ENCODE measurements at places on chromosomes 16 and 17.

DNA sequence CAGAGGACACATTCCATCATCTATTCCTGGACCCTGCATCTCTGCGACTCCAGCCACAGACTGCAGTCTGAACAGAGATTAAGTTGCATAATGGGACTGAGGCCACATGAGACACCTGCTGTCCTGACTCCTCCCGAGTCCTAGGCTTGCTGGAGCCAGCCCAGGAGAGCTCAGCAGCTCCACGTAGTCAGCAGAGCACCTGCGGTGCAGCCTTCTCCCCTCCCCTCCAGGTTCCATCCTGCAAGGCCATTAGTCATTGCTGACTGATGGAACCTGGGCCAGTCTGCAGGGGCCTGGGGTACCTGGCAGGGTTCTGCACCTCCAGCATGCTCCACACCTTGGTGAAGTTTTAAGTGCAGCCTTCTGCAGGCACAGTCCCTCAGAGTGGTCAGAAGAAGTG is 76.7 kb downstream of the PLD6 start:
- no peak overlapping the region for H3K4me3 ChIP-seq
- H3K27me3 ChIP-seq, result no peaks in the 10 kb centered on the region
- no peak overlapping the region for H3K27ac ChIP-seq
- no peak for DNase-seq
- H3K4me1 ChIP-seq, result no peaks in the 10 kb centered on the region
- H3K36me3 ChIP-seq, result peaks cover 55% of the 10 kb centered on the region

- no peaks in the 10 kb centered on the region for H3K36me3 ChIP-seq
- H3K4me3 ChIP-seq, result no peak overlapping the region
- no peak overlapping the region for H3K27ac ChIP-seq
- no peaks in the 10 kb centered on the region for H3K27me3 ChIP-seq
Measured at GRCh38 chr17:71548540-71549190, 572.2 kb upstream of the SOX9 start.

DNA sequence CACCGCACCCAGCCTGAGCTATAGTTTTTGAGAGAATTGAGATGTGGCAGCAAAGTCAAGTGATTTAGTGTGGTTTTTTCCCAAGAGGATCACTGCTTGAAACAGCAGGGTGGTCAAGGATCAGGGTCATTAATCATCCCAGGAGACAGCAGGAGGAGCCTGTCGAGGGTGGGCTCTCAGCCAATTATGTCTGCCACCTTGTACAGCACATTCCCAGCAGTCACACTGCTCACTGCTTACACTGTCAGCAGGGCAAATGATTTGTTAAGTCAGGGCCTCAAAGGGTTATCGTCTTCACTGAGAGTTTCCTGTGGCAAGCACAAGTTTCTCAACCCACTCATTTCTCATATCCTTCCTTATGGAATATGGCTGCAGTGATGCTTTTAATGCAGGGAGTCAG is 13.2 kb downstream of the B3GNT9 start:
- DNase-seq, result no peak
- no peaks in the 10 kb centered on the region for H3K4me1 ChIP-seq
- no peaks in the 10 kb centered on the region for H3K27me3 ChIP-seq
- peak overlapping the region; percentile 36 for H3K27ac ChIP-seq

- H3K36me3 ChIP-seq, result no peaks in the 10 kb centered on the region
- no peak overlapping the region for H3K4me3 ChIP-seq
- H3K27ac ChIP-seq, result no peak overlapping the region
- H3K4me1 ChIP-seq, result no peaks in the 10 kb centered on the region
Measured at GRCh38 chr17:64354824-64355535, 35.7 kb downstream of the PECAM1 start.

- H3K36me3 ChIP-seq, result no peaks in the 10 kb centered on the region
- no peaks in the 10 kb centered on the region for H3K27me3 ChIP-seq
- no peak overlapping the region for H3K27ac ChIP-seq
- DNase-seq, result peak; percentile 78
Measured at GRCh38 chr16:68022278-68022727, 729 bp downstream of the DDX28 start.

DNA sequence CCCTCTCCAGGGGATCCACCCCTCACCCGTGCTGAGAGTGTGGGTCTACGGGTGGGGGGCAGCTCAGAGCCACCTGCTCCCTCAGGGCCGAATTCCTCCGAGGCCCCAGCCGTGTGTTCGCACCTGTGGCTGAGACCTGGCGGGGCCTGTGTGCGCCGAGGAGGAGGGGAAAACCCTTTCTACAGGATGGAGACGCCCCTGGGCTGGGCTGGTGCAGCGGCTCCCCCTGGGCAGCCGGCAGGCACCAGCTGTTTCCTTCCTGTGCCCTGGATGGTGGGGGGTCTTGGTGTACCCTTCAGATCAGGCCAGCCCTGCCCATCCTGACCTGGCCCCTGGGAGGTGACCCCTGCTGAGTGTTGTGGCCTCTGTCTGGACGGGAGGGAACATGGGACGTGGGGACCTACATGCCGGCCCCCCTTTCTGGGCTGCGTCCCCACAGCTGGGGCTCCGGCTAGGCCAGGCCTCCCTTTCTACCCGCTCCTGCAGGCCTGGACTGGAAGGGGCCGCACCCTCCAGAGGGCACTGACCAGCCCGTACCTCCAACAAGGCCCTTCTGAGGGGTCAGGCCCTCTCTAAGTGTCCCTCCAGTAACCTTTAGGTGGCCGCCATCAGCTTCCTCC is 28.3 kb upstream of the PABPN1L start:
- no peaks in the 10 kb centered on the region for H3K4me1 ChIP-seq
- no peaks in the 10 kb centered on the region for H3K27me3 ChIP-seq
- no peak overlapping the region for H3K4me3 ChIP-seq
- DNase-seq, result no peak

GRCh38 chr16:52416888-52417287 is 130.1 kb downstream of the TOX3 start:
- no peak for DNase-seq
- H3K36me3 ChIP-seq, result no peaks in the 10 kb centered on the region
- H3K4me3 ChIP-seq, result no peak overlapping the region
- H3K4me1 ChIP-seq, result no peaks in the 10 kb centered on the region
- no peak overlapping the region for H3K27ac ChIP-seq

DNA sequence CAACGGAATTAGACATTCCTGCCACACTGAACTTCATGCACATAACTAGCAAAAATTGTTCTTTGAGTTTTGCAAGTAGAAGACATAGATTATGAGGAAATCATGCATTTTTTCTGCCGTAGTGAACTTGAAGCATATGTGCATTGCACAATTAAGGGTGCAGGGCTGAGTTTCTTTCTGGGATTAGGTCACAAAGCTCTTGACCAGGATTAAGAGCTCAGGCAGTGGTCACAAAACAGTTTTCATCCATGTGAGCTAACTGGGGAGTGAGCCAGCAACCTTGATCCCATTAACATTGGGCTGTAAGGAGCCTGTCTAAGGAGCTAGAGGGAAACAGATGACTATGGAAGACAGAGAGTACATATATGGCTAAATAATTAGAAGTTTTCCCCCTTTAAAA is 143.7 kb downstream of the PMP22 start:
- H3K36me3 ChIP-seq, result no peaks in the 10 kb centered on the region
- no peak overlapping the region for H3K4me3 ChIP-seq
- no peaks in the 10 kb centered on the region for H3K4me1 ChIP-seq
- no peak overlapping the region for H3K27ac ChIP-seq
- no peak for DNase-seq
- no peaks in the 10 kb centered on the region for H3K27me3 ChIP-seq

GRCh38 chr17:79647456-79647915 is 36.6 kb upstream of the RBFOX3 start:
- H3K36me3 ChIP-seq, result no peaks in the 10 kb centered on the region
- H3K27me3 ChIP-seq, result no peaks in the 10 kb centered on the region
- H3K4me1 ChIP-seq, result no peaks in the 10 kb centered on the region
- no peak overlapping the region for H3K4me3 ChIP-seq
- DNase-seq, result no peak

DNA sequence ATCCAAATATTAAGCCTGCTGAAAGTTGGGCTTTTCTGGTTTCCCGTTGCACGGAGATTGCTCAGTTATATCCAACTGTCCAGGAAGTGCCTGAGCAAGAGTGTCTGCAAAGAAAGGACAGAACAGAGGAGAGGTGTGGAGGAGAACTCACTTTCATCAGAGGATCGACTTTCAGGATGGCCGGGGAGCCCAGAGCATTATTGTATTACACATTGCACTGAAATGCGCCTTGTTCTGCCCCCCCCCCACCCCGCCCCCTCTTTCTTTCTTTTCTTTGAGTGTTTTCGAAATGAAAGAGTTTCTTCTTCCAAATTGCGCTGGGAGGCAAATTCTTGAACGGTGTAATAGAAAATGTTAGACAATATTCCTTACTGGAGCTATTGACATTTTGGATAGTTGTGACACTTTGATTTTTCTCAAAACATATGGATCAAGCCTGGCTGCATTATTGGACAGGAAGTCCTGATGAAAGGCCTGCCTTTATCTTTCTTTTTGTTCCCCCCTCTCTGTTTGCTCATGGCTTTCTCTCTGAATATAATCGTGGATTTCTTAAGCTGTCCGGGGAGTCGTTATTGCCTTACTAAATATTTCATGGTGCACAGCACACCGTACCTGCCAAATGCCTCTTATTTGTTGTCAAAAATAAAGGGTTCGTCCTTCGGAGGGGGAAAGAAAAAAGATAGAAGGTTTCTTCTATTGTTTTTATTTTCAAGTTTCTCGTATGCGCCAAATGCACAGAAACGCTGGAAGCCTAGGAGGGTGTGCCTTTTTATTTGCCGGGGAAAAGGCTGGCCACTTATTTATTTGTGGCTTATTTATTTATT is 110.8 kb downstream of the IRX3 start:
- H3K27me3 ChIP-seq, result no peaks in the 10 kb centered on the region
- H3K27ac ChIP-seq, result no peak overlapping the region

DNA sequence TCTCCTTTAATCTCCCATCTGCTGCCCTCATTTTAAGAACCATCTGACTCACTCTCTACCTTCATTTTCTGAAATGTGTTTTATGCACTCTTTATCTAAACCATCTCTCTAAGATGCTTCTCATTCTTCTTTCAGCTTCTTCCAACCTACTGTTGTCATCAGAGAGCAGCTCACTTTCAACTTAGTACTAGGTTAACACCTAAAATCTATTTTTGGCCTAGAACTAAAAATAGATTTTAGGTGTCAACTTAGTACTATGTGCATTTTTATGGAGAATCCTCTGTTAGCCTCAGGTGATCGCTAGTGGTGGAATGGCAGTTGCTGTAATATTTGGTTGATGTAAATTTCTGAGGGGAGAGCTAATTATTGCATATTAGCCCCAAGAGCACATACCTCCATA is 277.1 kb downstream of the KCNJ2 start:
- H3K27me3 ChIP-seq, result no peaks in the 10 kb centered on the region
- H3K4me3 ChIP-seq, result no peak overlapping the region
- no peaks in the 10 kb centered on the region for H3K4me1 ChIP-seq
- no peak overlapping the region for H3K27ac ChIP-seq
